Activated naive CD8-positive, alpha-beta T cell treated with anti-CD3 and anti-CD28 coated beads, Interleukin-2, amount 50 U/mL, for 24 hours (primary cell): ENCODE measurements at places on chromosomes 1 and 21.
A peak's percentile ranks its signal among the peaks of the same experiment; 100 is the strongest.

DNA sequence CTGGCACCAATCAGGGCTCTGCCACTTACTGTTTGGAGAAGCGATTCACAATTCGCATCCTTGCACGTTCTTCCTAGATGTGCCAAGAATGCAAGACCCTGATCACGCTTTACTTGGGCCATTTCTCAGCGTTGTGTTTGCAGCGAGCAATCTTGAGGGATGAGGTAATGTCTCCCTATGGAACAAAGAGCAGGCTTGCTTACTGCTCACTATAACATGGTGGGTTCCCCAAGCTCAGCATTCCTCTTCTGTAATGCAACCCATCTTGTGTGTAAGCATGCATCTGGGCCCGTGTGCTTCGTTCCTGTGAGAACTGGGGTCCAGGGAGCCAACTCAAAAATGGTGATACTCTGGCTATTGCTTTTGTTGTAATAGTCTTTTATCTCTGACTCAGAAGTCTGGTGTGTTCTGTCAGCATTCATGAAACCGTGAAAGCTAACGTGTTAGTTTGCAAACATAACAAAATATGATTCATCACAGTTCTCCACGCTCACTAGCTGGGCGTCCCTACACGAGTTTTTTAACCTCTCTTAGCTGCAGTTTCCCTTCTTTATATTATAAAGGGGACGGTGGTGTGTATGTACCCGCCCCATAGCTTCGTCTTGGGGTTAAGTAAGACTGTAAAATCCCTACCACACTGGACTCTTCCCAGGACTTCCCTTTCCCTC lies 33.3 kb downstream of the DNTTIP2 start:
- no peak for DNase-seq

DNA sequence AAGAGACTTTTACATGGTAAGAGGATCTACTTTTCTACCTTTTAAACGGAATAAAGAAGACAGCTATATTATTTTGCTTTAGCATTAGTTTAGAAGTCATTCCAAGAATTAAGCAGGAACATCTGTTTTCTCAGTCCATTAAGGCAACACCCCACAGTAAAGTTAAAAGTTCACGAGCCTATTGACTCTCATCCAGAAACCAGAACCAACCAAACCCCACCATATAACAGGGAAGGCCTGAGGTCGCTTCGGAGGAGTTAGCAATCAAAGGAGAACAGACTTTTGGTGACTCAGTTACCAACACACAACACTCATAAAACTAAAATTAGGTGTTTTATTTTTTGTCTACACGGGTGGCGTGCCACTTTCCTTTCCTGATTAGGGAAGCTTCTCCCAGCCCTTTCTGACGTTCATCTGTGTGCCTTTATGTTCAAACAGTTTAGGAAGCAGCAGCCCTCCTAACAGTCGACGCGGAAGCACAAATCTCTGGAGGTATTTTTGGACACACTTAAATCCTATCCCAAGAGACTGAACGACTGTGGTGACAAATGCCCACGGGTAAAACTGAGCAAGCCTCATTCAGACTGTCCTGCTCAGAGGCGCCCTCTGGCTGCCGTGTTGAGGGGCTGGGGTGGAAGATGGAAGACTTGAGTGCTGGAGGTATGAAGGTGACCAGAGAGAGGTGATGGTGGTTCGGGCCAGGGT lies 8.6 kb upstream of the PLA2G2C start:
- DNase-seq, result peak; percentile 81

DNA sequence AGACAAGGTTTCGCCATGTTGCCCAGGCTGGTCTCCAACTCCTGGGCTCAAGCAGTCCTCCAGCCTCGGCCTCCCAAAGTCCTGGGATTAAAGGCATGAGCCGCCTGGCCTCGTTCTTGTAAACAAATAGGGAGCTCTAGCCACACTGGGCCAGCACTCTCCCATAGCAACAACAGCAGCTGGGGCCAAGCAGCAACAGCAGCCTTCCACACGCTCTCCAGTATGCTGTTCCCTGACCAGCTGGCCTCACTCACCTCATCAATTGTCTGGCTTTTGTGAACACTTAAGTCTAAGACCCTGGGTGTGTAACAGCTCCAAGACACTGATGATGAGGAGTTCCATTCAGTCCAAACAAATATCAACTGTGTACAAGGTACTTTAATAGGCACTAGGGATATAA lies 16.9 kb upstream of the GLIS1 start:
- no peak for DNase-seq

DNA sequence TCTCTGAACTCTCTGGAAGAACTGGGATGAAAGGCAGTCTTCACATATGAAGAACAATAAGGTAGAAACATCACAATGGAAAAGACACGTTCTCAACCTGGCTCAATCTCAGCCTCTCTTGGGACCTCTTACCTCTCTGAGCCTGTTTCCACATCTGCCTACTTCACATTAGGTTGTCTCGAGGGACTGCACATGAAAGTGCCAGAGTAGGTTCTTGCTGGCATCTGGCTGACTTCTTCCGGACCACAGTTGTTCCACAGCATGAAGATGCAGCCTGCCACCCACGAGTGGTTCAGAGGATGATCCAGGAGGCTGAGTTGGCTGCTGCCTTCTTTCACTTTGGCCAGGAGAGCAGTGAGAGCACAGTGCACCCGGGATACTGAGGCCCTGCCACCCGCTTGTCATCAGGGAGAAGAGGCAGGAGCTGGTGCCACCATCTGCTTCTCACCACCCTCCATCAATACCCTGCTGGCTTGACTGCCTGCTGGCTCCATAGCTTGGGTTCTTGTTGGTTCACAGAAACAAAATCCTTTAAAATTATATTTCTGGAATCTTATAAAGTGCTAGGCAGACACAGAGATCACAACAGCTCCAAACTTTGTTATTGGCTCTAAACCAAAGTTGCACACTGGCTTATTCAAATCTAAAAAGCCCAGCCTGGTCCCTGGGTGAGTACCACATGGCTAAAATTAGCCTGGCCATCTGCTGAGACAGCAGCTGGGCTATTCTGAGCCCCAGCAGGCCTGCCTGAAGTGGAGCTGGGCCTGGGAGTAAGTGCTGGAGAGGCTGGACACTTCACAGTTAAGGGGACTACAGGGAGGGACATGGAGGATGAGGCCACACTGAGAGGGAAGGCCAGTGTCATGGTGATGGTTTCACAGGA lies 46.9 kb upstream of the LIN9 start:
- no peak for DNase-seq

GRCh38 chr1:10502206-10502605 lies 27.5 kb downstream of the PEX14 start:
- DNase-seq, result no peak

- no peak for DNase-seq
These were observed 76.3 kb downstream of the OBSCN start for GRCh38 chr1:228284148-228284495.

GRCh38 chr1:65237503-65237902 lies 71.8 kb upstream of the DNAJC6 start:
- no peak for DNase-seq

- DNase-seq, result no peak
These were observed 24.1 kb downstream of the COL16A1 start for GRCh38 chr1:31679676-31680230.

GRCh38 chr1:56446531-56447098 lies 132.7 kb downstream of the PLPP3 start:
- no peak for DNase-seq

DNA sequence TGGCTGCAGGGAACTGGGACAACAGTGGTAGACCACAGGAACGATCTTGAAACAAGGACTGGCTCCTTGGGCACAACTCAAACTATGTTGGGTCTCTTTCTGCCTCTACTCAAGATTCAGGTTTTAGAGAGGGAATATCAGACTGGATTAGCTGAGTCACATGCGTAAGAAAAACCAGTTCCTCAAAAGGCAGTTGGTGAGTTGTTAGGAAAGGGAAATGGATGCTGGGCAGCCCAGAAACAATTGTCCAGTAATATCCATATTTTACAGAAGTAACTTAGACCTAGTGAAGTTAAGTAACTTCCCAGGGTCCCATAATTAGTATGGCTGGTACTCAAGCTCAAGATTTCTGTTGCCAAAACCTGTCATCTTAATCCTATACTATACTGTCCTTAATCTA lies 27.0 kb upstream of the TMEM39B start:
- no peak for DNase-seq

- DNase-seq, result no peak
These were observed 77.9 kb downstream of the ZC3H11B start for GRCh38 chr1:219534991-219535390.

DNA sequence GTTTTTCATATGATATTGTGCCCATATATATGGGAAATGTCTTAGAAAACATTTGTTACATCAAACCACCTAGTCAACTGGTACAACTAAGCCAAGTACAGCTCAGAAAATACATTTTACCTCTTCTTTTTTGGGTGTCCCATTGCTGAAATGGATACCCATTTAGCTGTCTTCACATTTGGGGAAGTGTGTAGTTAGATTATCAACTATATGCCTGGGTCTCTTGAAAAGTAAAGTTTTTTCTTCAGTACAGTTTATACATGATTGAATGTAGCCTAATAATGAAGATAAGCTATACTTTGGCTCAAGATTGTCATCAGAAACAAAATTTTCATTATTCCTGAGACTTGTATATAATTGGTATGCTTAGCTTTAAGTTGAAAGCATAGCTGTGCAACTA lies 2.0 kb downstream of the AGO3 start:
- no peak for DNase-seq

DNA sequence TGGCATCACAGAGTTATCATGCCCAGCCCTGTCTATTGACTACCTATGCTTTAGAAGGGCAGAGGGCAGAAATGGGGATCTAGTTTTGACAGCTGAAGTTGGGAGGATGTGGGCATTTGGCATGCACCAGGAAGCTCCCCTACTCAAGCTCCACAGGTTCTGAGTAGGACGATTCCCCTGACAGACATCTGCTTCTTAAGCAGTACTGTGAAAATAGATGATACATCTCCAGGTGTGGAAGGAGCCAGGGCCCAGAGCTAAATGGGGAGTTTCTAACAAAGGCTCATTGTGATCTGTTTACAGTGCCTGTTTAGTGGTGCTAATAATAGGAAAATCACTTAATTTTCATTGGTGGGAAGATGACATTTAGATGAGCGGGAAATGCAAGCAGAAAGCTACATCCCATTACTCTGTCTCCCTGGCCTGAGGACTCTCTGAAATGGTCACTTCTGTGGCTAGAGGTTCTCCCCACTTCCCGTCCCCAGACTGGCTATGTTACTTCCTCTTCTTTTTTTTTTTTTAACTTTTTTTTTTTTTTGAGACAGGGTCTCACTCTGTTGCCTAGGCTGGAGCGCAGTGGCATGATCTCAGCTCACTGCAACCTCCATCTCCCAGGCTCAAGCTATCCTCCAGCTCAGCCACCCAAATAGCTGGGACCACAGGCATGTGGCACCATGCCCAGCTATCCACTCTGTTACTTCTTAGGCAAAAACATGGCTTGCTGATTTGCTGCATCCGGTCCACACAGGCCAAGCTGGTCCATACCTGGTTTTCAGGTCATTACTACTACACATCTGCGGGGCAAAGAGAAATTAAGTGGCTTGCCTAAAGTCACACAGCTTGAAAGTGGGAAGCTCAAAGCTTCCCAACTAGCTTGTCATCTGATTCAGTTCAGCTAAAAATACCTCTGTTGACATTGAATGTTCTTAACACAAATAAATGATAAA lies 23.2 kb upstream of the CNIH3 start:
- no peak for DNase-seq

- no peak for DNase-seq
These were observed 142.4 kb downstream of the MACF1 start for GRCh38 chr1:39346872-39347271.

DNA sequence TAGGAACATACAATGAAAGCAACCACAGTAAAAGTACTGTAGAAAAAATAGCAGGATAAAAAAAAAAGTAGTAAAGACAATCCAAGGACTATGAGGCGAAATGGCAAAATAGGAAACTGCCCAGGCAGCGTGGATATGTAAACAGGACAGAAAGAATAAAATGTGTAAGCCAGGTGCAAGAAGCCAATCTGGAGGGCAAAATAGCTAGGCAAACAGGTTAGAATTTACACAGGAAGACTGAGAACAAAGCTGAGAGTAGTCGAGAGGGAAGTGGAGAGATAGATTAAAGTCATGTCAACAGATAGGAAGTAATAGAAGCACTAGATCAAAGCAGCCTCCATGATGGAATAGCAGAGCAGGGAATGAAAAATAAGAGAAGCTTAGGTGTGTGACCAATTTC lies 124.2 kb upstream of the B3GALT2 start:
- no peak for DNase-seq

DNA sequence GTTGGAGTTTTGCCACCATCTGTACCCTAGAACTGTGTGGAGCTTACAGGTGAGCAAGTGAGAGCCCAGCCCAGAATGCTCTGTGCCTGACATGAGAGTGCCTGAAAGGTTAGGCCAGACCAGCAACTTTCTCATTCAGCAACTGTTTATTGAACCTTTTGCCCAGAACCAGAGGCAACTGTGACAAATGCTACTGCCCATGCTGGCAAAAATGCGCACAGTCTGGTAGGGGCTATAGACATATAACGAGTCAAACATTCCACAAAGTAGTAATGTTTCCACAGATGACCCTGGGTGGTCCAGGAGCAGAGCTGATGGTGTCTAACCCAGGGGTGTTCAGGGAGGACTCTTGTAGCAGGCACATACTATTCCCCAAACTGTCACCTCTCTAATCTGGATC lies 56.0 kb upstream of the GCLM start:
- no peak for DNase-seq

- DNase-seq, result no peak
These were observed 20.0 kb upstream of the WARS2 start for GRCh38 chr1:119160409-119160808.

GRCh38 chr1:91572044-91572443 lies 71.4 kb downstream of the CDC7 start:
- DNase-seq, result no peak

DNA sequence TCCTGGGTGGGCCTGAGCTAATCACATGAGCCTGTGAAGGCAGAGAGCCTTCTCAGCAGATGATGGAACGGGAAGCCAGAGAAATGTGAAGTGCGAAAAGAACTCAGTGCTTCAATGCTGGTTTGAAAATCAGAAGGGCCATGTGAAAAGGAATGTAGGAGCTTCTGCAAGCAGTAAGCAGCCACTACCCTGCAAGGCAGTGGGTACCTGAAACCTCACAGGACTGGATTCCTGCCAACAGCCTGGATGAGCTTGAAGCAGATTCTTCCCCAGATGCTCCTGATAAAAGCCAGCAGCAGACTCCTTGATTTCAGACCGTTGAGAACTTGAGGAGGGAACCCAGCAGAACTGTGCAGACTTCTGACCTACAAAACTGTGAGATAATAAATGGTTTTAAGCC lies 158.6 kb downstream of the SYT2 start:
- no peak for DNase-seq

DNA sequence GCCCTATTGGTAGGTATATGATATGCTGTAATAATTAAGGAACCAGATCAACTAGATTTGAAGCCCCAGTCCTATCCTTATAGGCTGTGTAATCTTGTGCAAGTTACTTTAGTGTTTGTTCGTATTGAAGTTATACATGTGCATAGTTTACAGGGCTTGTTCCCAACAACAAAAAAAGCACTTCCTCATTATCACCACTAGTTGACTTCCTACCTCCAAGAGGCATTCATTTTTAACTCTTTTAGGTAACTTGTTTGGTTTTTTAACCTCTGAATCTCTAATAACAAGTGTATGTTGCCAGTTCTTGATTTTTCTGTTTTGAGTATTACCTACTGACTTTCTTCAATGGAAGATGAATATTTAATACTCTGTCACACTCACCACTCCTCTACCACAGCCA lies 71.9 kb downstream of the ST3GAL3 start:
- DNase-seq, result no peak
